ENCODE measurements at places on chromosomes 4 and X.

- DNase-seq: no peak
Measured at GRCh38 chr4:40957281-40957680, 207.5 kb downstream of the NSUN7 start.

DNA sequence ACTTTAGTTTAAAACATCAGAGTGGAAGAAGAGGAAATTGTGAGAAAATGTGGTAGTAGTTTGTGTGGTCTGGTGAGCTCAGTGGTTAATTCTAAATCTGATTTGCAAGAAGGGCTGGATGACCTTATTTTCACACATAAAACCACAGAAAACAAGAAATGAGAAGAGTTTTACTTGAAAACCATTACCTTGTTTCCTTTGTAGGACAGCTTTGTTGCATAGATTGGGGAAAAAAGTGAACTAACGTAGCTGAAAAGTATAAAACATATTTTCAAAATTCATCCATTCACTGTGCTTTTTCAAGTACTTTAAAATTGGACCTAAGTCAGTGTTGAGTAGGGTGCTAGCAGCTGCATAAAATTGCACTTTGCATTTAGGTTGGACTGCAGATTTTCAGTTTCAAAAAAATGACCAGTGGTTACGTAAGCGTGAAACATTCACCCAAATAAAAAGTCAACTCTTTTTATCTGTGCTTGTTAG is 211.3 kb downstream of the ARHGAP10 start:
- no peak for DNase-seq

- DNase-seq: peak; percentile 59
Measured at GRCh38 chrX:111040377-111041017, 55.5 kb upstream of the PAK3 start.

- peak; percentile 68 for DNase-seq
Measured at GRCh38 chr4:52103319-52103718, 52.2 kb downstream of the SPATA18 start.

GRCh38 chrX:150771116-150771515 is 77.9 kb downstream of the MTMR1 start:
- peak; percentile 23 for DNase-seq

DNA sequence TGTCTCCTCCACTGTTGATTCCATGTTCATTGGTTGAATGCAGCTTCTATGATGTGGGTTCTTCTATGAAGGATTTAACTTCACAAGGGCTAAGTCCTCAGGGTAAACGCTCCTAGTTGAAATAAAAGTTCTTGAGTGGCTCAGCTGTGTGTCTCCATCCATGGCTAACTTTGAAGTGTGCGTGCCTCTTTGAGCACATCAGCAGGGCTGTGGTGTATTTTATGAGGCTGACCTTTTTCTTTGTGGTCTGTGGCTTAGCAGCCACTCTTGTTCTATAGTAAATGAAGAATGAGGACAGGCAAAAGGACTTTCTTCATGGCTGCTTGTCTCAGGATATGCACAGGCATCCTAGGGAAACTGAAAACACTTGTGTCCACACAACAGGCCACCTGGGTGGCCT is 88.5 kb downstream of the KIT start:
- DNase-seq: no peak

- no peak for DNase-seq
Measured at GRCh38 chr4:23312686-23313085, 577.2 kb downstream of the PPARGC1A start.

DNA sequence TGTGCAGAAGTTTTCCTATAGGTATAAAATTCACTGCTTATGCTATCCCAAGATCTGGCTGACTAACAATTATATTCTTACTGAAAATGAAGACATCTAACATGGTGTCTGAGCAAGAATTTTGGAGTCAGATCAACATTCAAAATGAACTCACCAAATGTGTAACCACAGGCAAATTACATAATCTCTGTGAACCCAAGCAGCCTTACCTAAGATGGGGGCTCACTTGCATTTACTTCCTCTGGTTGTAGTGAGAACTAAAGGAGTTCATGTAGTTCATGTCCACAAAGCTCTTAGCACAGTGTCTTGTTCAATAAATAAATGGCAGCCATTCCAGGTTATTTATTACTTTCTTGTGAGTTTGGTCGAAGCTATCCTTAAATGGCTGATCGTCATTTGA is 163.9 kb upstream of the LCORL start:
- no peak for DNase-seq

DNA sequence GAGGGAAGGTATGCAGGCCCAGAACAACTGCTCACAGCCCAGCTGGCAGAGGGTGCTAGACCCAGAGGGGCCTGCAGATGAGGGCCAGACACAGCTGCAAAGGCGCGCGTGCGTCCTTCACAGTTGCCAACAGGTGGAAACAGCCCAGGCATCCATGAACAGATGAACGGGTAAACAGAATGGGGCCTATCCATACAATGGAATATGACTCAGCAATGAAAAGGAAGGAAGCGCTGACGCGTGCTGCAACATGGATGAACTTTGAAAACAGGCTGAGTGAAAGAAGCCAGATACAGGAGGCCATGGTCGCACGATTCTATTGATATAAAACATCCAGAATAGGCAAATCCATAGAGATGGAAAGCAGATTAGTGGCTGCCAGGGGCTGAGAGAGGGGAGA is 83.1 kb upstream of the DDX3X start:
- no peak for DNase-seq
